ENCODE measurements at places on chromosomes 7 and 10.

DNA sequence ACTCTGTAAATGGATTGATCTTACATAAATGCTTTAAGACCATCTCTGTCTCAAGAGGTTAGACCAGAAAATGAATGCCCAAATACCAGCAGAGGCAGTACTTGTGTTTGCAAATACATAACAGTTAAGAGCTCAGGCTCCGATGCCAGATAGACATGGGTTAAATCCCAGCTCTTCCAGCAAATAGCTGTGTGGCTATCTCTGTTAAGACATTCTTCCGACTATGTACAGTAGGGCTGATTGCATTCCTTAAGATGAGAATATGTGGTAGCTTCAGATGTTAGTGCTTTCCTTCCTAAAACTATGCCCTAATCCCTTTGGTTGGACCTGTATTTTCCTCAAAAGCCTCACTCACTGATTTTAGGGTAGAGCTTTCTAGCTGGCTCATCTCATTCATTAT lies 2.2 kb downstream of the IDE start:
- DNase-seq: no peak

GRCh38 chr10:17056781-17057428 lies 72.7 kb downstream of the CUBN start:
- DNase-seq: no peak

DNA sequence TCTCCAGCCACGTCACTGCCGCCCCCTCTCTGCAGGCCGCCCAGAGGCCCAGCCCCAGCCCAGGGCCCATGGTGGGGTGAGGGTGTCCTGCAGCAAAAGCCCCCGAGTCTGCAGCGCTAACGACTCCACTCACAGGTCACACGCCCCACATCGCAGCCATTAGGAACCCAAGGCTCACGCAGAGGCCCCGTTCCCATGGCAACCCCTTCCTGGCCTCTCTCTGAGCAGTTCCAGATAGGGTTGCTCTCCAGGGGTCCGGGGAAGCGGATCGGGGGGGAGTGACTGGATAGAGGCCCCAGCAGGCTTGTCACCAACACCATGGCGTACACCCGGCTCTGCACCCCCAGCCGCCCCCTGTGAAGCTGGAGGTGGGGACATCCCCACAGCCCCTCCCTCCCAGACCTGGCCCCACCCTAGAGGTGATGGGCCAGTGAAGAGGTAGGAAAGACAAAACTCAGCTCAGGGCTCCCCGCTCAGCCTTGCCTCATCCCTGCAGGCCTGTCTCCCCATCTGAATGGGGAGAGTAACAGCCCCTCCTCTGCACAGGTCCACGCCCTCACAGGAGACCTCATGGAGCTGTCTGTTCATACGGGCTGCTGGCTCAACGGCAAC lies 41.2 kb downstream of the TNRC18 start:
- no peak for DNase-seq

DNA sequence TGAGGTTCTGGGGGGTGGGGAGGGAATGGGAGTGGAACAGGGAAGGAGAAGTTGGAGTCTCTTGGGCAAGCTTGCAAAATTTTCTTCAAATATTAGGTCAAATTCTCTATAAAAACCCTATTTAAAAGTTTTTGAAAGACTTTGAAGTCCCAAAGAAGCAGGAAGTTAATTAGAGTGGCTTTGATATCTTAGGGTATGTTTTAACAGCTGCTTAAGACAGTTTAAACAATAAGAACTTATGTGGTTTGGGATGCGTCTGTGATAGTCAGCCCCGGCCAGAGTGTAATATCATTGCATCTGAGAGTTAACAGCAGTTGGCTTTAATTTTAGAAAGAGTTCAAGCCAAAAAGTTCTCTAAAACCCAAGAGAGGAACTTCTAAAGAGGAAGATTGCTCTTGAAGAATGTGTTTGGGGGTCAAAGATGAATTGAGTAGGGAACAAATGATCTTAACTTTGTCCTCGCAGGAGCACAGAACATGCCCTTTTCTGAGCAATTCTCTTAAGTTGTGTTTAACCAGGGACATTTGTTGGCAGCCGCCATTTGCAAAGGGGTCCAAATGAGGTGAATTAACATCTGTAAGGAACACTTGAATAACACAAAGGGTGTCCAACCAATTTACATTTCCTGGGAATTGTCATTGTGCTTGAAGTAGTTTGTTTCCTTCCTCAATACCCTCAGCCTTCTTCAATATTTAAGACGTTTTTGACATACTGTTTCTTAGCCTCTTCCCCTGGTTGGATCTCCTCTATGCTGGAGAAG lies 182.4 kb downstream of the PTEN start:
- DNase-seq: no peak

GRCh38 chr7:77950548-77950947 lies 152.0 kb downstream of the PHTF2 start:
- no peak for DNase-seq

DNA sequence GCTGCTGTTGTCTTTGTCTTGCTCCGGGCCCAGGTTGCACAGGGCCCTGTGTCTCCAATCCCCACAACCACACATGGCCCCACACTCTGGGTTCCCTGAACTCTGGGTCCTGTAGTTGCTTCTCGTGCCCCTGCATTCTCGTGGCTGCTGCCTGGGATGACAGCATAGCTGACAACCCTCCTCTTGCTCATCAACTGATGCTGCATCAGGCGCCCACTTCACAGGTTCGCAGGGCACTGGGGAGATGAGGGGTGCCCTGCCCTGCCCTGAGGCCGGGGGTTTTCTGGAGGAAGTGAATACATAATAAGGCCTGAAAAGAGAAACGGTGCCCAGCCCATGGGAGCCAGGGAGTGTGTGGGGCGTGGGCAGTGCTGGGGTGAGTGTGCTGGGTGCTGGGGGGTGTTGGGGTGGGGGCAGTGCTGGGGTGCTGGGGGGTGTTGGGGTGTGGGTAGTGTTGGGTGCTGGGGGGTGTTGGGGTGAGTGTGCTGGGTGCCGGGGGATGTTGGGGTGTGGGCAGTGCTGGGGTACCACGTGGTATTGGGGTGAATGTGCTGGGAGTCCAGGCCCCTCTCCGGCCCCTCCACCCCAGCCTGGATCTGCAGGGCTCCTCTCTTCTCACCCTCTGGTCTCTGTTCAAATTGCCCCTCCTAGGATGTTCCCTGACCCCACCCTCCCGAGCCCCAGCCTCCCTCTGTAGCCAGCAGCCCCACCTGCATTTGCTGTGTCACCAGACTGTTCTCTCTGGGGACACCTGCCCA lies 2.0 kb upstream of the MTG1 start:
- peak; percentile 20 for DNase-seq

- DNase-seq: no peak
These were observed 59.7 kb downstream of the NRF1 start for GRCh38 chr7:129671266-129671665.

DNA sequence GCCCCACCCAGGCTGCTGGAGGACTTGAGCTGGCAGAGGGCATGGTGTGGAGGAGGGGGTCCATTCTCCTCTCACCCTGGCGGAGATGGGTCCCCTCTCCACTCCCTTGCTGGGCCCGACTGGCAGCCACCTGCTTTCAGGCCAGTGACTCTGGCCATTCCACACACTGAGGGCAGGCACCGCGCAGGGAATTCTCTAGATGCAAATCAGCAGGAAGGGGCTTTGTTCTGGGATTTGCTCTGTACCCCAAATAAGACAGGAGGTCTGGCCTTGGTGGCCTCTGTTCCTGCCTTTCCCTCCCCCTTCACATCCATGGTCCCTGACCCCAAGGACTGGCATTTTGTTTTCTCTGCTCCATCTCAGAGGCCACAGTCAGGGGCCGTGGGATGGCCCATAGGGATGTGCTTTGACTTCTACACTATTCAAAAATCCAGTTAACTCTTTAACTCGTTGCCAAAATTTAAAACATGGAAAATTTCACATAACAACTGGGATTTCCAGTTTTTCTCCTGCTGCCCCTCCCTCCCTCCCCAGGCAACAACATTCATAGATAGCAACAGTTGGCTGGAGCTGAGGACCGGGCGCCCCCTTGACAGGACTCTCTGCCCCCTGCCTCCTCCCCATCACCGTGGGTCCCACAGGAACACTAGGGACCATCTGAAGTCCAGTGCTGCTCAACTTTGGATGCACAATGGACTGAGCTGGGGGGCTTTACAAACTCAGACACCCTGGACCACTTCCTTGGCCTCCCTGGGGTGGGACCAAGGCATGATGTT lies 33.9 kb downstream of the PPIF start:
- no peak for DNase-seq

DNA sequence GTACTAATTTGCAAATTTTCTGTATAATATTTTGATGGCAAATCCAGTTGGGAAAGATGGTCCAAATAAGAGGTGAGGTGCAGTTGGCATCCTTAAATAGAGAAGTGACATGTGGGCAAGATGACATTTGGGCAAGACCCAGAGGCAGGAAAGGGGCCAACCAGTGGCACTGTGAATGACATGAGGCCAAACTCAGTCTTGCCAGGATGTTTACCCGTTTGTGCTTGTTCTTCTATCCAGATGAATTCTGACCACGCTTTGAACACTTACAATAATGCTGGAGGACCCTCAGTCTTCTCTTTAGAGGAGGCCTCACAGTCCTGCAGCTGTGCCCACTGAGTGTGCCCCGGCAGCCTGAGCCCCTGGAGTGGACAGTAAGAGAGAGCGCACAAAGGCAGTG lies 45.1 kb downstream of the KCNMA1 start:
- DNase-seq: no peak

DNA sequence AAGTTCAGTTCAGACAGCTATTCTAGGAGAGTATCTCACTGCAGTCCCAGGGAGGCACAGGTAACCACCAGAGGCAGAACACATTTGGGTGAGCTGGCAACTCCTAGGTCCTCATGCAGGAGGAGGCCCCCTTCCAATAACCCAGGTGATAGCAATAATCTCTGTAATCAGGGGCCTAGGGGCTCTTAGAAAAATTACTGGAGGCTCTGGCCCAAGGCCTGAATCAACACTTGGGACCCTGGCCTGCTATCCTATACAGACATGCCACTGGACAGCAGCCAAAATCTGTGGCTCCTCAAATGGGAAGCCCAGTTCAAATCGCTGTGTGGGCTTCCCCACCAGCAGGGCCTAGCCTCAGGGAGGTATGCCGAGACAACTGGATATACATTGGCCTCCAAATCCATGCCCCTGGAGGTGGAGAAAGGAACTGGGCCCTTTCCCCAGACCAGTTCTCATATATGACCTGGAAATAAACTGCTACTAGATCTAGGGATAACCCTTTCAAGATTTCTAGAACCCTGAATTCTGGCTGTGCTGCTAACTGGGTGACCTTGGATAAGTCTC lies 1.6 kb downstream of the AVPI1 start:
- DNase-seq: no peak

- peak; percentile 69 for DNase-seq
These were observed 67.6 kb upstream of the DDC start for GRCh38 chr7:50632561-50633413.

DNA sequence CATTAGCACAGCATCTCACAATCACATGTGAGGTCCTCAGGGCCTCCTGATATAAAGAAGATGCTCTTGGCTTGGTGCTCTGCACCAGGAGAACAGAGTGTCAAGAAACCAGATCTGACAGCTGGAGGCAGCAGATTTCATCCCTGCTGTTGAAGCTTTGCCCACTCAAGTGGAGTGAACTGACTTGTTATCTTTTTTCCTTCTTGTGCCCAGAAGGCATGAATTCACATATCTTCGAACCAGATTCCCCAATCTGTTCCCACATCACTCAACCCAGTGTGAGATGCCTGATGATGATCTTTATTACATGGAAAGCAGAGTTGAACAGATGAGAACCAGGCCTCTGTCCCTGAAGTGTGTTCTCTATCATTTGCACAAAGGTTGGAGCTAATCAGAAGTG lies 521.0 kb downstream of the SORCS1 start:
- DNase-seq: no peak

- no peak for DNase-seq
These were observed 40.1 kb downstream of the AKR1E2 start for GRCh38 chr10:4865945-4866661.

DNA sequence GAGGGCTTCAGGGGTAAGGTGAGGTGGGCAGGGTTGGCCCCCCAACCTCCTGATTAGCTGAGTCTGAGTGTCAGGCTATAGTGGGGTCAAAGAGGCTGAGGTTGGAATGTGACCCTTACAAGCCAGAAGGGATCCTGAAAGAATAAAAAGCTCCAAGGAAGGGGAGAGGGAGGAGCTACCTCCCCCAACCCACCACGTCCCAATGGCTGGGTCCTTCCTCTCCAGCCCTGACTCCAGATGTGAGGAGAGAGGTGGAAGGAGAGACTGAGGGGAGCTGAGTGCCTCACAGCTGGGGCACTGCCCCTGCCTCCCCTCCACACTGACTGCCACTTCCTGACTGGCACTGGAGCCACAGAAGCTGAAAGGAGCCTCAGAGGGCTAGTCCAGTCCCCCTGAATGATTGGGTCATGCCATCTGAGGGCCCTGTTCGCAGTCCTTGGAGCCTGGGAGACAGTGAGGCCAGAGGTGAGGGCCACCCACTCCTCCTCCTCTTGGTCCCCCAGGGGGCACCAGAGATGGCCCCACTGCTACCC lies 20.6 kb downstream of the IMPDH1 start:
- DNase-seq: no peak

DNA sequence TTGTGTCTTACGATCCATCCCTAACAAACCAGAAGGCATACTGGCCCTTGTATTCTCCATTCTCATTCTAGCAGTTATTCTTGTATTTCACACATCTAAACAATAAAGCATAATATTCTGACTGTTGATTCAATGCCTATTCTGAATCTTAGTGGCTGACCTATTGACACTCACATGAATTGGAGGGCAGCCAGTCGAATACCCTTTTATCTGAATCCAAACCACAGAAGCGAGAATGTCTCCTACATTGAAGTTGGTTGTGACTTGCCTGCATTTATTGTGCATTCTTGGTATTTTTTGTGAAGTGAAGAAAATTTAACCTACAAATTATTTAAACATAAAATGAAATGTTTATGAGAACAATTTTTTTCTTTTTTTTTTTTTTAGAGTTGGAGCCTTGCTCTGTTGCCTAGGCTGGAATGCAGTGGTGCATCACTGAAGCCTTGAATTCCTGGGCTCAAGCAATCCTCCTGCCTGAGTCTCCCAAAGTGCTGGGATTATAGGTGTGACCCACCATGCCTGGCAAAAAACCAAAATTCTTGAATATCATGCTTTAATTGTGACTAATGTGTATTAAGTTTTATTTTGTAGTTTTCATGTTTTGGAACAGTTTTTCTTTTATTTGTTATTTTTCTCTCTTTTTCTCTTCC lies 22.7 kb downstream of the EXOC4 start:
- DNase-seq: no peak

DNA sequence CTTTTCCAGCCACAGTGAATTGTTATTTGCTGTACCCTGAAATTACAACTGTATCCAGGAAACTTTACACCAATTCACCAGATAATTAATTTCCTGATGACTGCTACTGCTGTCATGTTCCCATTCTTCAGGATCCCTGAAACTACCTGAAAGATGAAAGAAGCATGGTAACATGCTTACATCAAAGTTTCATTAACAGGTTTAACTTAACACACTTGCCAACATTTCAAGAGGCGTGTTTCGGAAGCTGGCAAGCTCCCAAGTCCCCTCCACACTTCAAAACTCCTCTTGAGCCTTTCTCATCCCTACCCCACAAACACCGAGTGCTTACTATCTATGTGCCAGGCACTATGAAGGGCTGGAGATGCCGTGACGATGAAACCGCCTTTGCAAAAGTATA lies 88.6 kb downstream of the MPP7 start:
- DNase-seq: no peak

DNA sequence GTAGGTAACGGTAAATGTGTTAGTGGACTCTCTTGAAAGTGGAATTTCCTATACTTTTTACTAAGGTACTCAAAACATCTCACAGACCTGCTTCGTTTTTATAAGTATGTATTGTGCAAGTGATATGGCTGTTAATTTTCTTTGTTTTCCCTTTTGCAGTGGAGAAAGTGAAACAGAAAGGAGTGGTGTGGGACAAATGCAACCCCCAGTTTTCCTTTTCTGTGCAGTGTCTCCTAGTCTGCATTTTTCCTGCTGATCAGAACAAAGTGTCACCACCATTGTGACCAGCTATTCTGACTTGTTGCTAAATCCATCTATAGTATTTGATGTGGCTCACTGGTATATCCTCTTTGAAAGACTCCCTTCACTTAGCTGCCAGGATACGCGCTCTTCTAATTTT lies 410.0 kb downstream of the EXOC4 start:
- no peak for DNase-seq
